G401 (cell line): ENCODE measurements at places on chromosomes 4 and X.

- no peak for DNase-seq
These were observed 23.4 kb upstream of the CT47A1 start for GRCh38 chrX:121008920-121009319.

DNA sequence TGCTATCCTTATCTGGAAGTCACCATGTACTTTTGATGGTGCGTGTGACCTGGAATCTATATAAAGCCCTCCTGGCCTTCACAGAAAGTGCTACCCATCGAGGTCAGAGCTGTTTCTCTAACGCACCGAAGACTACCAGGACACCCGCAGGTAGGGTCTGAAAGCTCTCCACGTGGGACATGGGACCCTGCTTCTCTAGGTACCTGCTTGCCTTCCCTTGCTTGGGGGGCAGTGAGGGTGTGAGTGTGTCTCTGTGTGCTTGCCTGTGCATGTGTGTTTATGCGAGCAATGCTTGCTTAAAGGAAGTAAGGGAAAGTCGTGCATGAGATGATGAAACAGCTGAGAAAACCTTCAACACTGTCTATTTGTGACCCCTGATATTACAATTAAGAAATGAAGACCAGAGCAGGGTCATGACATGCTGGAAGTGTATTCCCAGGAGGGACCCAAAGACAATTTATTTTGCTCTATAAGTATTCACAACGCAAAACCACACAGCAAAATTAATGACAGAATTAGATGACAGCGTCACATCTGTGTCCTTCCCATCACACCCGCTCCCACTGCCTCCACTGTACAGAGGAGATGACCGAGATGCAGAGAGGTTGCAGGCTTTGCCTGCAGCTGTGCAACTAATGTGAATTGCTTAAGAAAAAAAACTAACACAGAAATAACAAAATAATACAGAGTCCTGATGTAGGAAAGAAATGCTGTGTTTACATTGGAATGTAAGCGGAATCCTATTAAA is 76.4 kb upstream of the HELT start:
- DNase-seq: no peak

DNA sequence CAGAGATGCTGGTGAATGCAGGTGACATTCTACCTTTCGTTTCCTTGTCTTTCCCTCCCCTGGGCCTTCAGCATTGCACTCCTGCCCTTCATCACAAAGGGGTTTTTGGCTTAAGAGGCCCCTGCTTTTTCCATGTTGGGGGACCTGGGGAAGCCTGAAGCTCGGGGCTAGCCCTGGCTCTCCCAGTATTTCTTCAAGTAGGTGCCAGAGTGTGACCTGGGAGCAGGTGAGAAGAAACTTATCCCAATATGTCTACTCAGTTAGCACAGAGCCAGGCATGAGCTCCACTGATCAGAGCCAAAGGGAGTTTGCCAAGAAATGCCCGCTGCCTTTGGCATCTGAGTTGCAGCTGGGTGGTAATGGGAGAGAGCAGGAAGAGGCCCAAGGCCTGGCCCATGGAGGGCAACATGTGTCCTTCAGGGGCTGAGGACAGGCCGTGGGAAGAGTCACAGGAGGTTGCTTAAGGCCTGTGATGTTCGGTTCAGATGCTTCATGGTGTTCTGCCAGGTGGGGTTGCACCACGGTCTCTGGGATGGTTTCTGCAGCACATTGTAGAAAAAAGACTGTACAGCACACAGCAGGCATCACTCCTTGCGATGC is 7.6 kb downstream of the PRRG3 start:
- no peak for DNase-seq

DNA sequence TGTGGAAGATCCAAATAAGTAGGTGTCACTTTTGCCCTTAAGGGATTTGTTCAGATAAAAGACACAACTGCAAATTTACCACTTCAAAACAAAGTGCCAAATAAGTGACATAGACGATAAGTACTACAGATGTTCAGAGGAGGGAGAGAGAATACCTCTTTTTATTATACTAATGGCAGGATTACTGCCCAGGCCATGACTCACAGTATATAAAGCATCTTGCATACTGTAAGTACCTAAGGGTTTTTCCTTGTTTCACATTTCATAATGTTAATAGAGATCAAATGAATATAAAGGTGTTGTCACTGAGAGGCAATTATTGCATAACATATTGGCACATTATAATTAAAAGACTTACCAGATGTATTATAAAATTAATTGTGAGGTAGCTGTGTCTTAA is 46.4 kb downstream of the PTPN13 start:
- DNase-seq: no peak

DNA sequence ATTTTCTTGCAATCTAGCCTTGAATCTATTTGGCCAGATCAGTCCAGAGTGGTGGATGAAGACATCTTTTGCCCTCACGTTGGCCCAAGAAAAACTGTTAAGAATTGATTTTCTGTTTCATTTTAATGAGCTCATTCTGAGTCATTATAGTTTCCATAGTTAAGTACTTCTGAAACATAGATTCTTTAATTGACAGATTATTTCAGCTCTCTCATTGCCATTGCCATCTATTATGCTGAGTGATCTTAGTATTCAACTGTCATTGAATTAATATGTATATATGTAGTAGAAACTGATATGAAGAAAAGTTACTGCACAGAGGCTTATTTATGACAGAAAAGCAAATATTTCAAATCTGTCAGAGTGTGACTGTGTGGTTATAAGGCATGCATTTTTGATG is 45.5 kb upstream of the PPP1R2C start:
- no peak for DNase-seq

DNA sequence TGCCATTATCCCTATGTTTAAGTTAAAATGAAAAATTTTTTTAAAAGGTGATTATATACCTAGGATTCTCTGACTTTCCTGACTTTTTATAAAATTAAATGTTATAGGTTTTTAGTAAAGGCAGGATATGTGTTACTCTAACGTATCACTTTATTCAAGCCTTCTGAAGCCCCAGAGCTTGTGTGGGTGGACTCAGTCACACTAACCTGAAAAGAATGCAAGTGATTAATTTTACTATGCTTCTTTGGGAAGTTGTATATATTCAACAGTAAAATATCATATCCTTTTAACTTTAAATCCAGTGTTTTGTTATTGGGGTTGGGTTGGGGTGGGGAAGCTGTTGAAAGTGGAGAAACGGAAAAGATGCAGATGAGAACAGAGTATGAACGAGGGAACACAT is 22.8 kb downstream of the PDLIM3 start:
- DNase-seq: no peak

DNA sequence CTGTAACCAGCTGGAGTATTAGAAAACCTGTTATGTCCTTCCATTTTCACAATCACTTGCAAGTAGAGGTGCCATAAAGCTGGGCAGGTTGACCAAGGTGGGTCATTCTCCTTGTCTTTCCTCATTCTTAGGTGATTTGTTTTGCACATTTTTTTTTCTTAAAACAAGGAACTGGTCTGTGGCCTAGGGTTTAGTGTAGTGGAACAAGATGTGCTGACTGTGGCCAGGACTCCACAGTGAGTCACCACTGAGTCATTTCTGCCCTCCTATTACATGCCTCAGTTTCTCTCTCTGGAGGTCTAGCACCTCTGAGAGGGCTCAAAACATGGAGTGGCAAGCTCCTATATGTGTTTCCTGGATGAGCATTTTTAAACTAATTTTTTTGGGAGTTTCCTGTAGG is 355.9 kb downstream of the GPM6A start:
- no peak for DNase-seq

GRCh38 chr4:10348241-10348640 is 109.0 kb downstream of the ZNF518B start:
- DNase-seq: no peak

GRCh38 chr4:6935965-6936364 is 26.3 kb downstream of the TBC1D14 start:
- DNase-seq: no peak

- DNase-seq: no peak
These were observed 515.7 kb downstream of the RPA4 start for GRCh38 chrX:97399400-97399799.

- DNase-seq: no peak
These were observed 25.8 kb upstream of the GTPBP6 start for GRCh38 chrX:344371-344901.

- no peak for DNase-seq
These were observed 309.9 kb downstream of the DHX15 start for GRCh38 chr4:24274381-24274941.

- no peak for DNase-seq
These were observed 232.3 kb downstream of the PTTG2 start for GRCh38 chr4:38192516-38192915.

DNA sequence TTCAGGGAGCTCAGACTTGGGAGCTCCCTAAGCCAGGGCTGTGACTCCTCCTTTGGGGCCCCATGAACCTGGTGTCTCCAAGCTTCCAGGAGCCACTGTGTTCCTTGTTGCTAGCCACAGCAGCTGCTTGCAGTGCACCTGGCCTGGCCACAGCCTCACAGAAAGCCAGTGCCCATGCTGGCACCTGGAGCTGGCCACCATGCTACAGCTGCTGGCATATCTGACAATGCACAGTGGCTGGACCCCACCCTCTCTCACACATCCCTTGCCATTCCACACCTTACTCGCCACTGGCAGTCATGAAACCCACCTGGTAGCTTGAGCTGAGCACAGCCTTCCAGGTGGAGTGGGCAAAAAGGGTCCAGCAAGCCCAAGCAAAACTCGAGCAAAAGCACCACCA is 441.7 kb downstream of the ARAP2 start:
- DNase-seq: no peak

GRCh38 chr4:8607603-8608481 is 15.3 kb downstream of the CPZ start:
- DNase-seq: no peak

DNA sequence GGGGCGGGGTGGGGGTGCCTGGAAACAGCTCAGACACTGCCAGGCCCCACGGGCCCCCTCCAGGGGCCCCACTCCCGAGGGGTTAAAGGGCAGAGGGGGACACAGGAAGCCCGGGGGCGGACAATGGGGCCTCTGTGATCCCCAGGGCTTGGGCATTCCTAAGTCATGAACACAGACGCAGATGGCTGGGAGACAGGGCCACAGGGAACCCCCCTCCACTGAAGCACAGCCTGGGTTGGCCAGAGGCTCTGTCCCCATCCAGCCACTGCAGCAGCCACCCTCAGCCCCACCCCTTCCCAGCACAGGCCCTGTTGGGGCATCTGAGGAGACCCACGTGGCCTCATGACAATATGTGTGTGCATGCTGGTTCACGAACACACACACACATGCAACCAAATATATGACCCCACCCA is 3.9 kb downstream of the L1CAM start:
- DNase-seq: no peak

DNA sequence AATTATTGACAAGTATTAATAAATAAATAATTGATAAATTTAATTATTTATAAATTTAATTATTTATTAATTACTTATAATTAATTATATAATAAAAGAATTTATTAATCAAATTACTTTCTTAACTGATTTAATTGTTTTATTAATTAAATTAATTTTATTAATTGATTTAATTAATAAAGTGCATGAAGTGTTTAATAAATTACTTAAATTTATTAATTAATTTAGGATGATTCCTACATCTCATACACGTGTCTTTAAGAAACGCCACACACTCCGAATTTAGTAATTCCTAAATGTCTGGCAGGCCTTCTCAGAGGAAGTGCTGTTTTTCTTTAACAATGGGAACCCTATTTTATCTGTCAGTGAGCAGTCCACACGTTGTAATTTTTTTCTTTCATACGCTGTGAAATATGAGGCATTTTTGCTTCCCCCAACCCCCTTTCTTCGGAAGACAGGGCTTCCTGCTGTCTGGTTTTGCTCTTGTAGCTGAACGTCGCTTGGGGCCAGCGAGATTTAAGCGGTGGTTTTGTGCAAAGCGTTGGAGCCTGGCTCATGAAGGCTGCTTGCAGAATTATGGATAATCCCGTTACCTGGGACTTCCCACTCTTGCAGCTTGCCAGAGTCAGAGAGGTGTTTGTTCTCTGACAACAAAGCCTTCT is 46.8 kb downstream of the CRLF2 start:
- DNase-seq: peak; percentile 20
